ENCODE measurements at places on chromosomes 12 and 14. TPM values are rescaled to one million over a fixed set of nuclear protein-coding genes. Genes with fewer than 3 reads are reported as not detected.

DNA sequence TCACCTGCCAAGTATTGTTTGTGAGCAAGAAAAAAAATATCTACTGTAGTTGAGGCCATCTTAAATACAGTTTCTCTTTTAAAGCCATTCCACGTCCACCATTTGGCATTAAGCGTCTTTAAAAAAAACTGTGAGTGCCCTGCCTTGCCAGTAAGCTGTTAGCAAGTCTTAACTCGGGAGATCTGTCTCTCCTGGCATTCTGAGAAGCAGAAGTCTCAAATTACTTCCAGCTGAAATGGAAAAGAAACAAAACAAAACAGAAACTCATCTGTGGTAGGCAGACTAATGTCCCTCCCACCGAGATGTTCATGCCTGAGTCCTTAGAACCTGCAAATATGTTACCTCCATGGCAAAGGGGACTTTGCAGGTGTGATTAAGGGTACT lies 126.2 kb downstream of the CRADD start:
- peak; percentile 51 for DNase-seq

GRCh38 chr12:124916374-124917134 lies 2.1 kb upstream of the UBC start:
- peak; percentile 93 for DNase-seq

Gene MANSC4
- total RNA-seq = not detected

Gene ANKRD33
- total RNA-seq = not detected

Measured in A172 (cell line).